ENCODE measurements at places on chromosomes 16 and 17.

DNA sequence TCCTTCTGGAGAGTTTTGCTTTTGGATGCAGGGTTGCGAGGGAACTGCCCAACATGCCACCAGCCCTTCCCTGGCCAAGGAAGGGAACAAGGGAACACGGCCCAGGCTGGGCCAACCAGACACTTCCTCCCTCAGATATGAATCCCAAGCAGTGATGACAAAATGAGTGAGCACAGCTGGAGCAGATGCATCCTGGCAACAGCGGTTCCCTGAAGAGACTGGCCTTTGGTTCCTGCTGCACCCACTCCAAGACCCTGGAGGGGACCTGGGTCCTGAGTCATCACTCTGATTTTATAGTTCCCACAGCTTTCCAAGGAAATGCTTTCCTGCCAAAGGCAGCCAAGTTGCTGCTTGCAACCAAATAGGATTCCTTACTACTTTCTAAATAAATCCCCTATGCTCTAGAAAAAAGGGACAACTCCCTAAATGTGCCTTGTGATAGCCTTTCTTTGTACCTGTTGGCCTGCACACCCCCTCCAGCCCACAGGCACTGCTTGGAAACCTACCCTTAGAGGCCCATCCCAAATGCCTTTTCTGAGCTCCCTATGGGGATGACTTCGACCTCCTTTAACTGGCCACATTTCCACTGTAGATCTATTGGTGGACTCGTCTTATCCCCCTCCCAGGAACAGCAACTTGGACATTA lies 5.3 kb downstream of the ST3GAL2 start:
- no peak for DNase-seq

DNA sequence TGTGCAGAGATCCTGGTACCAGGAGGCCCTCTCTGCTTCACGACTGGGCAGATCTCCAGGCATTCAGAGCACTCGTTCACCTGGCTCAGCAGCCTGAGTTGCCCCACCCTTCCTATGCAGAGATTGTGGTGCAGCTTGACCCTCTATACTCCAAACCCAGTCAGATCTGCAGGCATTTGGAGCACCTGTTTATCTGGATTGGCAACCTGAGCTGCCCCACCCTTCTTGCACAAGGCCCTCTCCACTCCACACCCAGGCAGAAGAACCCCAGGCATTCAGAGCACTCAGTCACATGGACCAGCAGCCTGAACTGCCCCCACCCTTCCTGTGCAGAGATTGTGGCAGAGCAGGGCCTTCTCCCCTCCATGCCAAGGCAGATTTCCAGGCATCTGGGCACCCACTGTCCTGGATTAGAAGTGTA lies 88.4 kb upstream of the CDH5 start:
- no peak for DNase-seq

DNA sequence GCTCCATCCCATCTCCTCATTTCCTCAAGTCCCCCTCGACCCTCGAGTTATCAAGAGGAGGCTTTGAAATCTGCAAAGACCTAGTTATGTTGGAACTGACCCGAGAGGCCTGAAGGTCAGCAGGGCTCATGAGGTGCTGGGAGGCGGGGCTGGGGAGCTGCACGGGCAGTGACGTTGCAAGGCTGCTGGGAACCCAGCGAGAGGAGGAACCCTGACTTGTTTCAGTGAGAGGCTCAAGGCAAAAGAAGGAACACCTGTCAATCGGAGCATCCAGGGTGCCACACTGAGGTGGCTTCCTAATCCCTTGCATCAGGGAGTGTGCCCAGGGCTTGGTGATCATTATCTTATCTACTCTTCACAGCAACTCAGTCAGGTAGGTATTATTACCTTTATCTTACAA lies 86.9 kb downstream of the CDH11 start:
- DNase-seq, result no peak

DNA sequence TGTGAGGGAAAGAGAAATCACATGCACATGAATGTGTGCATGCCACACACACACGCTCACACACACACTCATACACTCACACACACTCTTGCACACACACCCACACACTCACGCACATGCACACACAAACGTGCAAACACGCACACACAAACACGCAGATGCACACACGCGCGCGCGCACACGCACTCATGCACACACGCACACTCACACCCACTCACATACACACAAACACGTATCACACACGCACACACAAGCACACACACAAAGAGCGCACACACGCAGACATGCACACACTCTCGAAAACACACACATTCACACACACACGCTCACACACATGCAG lies 72.2 kb downstream of the GAS7 start:
- DNase-seq, result no peak

GRCh38 chr17:49681106-49681979 lies 3.4 kb upstream of the SPOP start:
- no peak for DNase-seq

- no peak for DNase-seq
Observed at GRCh38 chr16:2516391-2517240, 2.9 kb downstream of the ATP6V0C start.

DNA sequence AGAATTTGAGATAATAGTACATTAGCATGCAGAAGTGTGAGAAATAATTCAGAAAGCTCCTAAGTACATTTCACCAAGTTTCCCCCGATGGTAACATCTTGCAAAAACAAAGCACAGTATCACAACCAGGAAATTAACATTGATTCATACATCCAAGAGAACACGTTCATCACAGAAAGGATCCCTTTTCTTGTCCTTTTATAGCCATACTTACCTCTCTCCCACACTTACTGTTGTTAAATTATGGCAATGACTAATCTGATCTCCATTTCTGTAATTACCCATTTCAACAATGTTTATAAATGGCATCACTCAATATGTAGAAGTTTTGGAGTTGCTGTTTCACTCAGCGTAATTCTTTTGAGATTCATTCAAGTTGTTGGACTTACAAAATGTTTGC lies 1260.0 kb downstream of the CDH8 start:
- DNase-seq, result no peak

GRCh38 chr17:37742762-37743611 lies 1.9 kb downstream of the HNF1B start:
- DNase-seq, result no peak

DNA sequence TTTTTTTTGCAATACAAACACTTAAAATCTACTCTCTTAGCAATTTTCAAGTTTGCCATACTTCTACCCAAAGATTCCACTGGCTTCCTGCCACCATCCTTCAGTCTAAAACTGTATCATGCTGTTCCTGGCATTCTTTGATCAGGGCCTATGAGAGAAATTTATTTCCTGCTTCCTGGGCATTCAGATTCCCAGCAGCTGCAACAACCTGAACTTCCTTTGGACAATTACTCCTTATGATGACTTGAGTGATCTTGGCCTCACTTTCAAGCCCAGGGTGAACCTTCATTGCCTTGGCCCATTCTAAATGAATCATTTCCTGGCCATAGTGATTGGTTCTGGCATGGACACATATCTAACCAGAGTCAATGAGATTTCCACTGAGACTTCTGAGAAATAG lies 18.0 kb upstream of the MON1B start:
- no peak for DNase-seq

- no peak for DNase-seq
Observed at GRCh38 chr17:19357351-19357750, 5.2 kb downstream of the B9D1 start.

DNA sequence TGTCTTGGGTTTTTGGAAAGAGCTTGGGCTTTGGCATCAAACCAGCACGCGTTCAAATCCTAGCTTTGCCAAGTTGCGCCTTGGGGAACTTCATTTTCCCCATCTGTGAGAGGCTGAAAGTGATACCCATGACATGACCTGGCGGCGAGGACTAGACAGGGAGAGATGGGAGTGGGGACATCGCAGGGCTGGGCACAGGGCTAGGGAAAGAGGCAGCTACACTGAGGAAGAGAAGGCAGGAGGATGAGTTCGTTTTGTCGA lies 202.9 kb downstream of the IRF8 start:
- DNase-seq, result no peak

GRCh38 chr16:17512636-17513220 lies 42.0 kb upstream of the XYLT1 start:
- no peak for DNase-seq

- DNase-seq, result peak; percentile 95
Observed at GRCh38 chr16:71526111-71526631, at the start of gene CHST4. CHST4 (plus strand) TSS chr16:71526426; CDS start chr16:71536678, 10,252 bp downstream.

GRCh38 chr17:61756561-61756960 lies 106.8 kb downstream of the BRIP1 start:
- no peak for DNase-seq

- DNase-seq, result peak; percentile 90
Observed at GRCh38 chr16:77963185-77964044, 58.9 kb upstream of the CLEC3A start.

GRCh38 chr17:2057175-2057759 lies 2.4 kb downstream of the HIC1 start:
- no peak for DNase-seq

DNA sequence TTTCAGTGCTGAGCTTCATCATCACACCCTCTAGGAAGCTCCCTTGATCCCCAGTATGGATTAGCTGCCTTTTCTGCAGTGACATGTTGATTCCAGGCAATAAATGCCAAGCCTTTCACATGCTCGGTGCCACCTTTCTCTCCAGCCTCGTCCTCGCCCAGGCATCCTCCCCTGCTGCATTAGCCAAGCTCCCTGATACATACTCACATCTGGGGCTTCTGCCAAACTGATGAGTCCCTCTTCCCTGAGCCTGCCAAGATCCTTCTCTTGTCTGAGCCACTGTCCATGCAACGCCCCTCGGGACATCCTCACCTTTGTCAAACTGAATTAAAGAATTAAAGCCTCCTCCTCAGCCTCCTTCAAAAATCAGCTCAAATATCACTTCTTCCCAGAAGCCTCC lies 538.5 kb upstream of the CDH11 start:
- DNase-seq, result no peak

- no peak for DNase-seq
Observed at GRCh38 chr16:46649588-46650253, 28.5 kb upstream of the SHCBP1 start.

- no peak for DNase-seq
Observed at GRCh38 chr17:61715348-61715747, 124.3 kb upstream of the NACA2 start.

GRCh38 chr16:56769677-56770076 lies 39.7 kb downstream of the NUP93 start:
- DNase-seq, result no peak

DNA sequence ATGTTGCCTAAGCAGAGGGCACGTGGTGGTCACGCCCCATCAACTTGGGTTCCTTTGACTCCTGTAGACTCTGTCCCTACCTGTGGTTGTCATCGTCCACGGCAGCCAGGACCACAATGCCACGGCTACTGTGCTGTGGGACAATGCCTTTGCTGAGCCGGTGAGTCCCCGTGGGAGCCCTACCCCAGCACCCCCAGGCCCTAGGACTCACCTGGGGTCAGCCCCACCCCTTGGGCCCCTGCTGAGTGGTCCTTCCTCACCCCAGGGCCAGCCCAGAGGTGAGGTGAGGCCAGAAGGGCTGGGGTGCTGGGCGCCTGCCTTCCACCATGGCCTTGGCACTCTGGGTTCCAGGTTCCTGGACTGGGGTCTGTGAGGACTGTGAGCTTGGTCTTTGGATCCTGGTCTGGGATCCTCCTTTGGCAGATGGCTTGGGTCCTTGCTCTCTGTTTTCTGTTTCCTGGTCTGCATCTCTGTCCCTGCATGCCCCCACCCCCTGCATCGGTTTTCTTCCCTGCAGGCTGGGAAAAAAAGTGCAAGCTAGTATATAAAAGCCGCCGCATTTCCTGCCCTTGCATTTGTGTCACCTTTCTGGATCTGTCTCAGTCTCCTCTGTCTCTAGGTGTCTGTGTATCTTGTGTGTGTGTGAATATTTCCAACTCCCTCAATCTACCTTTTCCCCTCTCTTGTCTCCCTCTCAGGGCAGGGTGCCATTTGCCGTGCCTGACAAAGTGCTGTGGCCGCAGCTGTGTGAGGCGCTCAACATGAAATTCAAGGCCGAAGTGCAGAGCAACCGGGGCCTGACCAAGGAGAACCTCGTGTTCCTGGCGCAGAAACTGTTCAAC lies 17.5 kb downstream of the STAT5A start:
- no peak for DNase-seq

GRCh38 chr17:50883850-50884438 lies 17.8 kb upstream of the TOB1 start:
- no peak for DNase-seq

DNA sequence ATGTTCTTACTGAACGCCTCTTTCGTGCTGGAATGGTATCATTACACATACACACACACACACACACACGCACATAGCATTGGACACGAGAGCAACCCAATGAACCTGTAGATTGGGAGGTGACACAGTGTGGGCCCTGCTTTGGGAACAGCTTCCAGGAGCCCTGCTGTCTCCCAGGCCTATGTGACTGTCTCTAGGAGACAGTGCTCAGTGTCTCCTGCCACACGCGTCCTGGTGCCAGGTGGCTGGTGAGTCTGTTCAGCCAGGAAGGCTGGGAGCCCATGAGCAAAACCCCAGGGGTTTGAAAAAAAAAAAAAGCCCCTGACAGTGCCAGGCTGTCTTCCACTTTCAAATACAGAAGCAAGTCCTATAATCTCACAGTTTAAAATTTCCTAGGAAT lies 2.4 kb upstream of the SPOP start:
- DNase-seq, result no peak

- DNase-seq, result no peak
Observed at GRCh38 chr16:54817432-54817831, 113.2 kb upstream of the IRX5 start.

- DNase-seq, result no peak
Observed at GRCh38 chr16:78735337-78735736, 635.9 kb downstream of the WWOX start.
